ENCODE measurements at places on chromosomes 1 and 21.

DNA sequence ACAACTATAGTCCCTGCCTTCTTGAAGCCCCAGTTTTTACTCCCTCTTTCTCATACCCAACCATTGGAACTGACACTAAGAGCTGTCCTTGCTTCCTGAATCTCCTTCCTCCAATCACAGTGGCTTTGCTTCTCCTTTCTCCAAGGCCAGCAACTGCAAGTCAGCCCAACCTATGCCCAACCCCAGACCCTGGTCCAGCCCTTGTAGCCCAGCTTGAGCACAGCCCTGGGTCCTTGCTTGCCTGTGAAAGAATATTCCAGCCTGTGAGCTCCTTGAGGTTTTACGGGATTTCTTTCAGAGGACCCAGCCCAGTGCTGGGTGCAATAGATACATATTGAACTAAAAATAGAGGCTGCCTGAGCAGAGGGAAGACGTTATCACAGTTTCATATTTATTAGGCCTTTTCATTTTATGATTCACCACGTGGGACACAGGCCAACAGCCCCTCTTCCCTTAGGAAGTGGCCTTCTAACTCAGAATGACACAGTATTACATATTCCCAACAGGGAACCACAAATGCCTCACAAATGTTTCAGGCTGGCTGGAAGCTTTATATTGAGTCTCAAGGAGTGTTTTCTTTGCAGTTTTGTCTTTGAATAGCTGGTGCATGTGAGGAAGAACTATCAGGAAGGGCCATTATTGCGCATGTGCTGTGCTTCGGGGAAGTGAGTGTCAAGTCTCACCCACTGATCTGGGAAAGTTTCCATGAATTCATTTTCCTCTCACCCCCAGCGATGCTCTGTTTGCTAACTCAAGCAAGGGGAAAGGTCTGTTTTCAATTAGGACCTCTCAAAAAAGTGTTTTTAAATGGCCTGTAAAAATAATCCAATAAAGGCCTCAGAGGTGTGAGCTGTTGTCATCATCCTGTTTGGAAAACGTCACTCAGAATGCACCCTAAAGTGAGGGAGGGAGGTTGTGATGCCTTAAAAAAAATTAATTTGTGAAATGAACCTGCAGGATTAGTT is 92.3 kb upstream of the NFIA start:
- DNase-seq = peak; percentile 84

GRCh38 chr1:56710646-56711045 is 65.5 kb downstream of the PRKAA2 start:
- peak; percentile 50 for DNase-seq

DNA sequence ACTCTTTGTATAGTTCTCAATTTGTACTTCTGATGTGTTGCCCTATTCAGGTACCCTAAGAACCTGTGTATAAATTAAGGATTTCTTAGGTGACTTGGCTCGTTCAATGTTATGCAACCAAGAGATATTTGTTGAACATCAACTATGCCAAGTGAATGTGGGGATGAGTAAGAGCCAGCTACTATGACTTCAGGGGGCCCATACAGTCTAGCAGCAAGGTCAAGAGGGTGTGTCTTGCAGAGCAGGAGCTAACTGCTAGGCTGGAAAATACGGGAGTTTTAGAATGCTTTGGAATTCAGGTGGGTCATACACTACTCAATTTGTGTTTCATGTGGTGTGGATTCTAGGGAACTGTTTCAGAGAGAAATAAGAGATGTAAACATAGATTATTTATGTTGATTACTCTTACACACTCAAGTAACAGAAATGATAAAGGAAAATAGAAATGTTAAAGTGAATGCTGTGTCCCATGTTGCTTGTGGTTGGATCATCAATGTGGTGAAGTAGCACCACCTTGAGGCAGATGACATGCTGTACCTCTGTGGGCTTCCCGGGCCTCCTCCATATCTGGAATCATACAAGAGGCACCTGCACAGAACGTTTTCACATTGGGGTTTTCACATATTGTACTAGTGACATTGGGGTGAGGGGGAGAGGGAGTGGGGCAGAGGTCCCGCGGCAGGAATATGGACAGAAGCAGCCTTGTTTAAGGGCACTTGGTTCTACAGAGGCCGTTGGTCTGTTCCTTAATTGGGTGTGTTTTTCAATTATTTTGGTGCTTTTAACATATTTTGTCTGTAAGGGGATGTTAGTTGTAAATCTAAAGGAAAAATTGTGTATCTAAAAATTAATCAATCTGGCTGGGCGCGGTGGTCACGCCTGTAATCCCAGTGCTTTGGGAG is 12.4 kb downstream of the ARPC5 start:
- DNase-seq = peak; percentile 56

- no peak for DNase-seq
Observed at GRCh38 chr1:154433161-154433764, 28.1 kb downstream of the IL6R start.

GRCh38 chr1:54335755-54336108 is 70.5 kb downstream of the SSBP3 start:
- peak; percentile 93 for DNase-seq

- no peak for DNase-seq
Observed at GRCh38 chr1:91653183-91653582, 152.5 kb downstream of the CDC7 start.

DNA sequence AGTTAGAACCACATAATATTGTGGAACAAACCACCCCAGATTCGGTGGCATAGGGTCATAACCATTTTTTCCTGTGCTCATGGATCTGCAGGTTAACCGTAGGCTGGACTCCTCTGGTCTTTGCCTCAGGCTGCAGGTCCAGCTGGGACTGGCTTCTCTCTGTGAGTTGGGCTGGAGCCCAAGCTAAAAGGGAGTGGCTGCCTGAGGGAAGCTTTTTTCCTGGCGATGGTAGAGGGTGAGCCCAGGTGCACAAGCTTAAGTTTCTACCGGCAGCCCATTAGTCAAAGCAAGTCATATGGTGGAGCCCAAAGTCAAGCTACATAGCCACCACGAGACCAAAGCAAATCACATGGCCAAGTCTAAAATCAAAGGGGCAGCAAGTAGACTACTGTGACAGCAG is 13.8 kb downstream of the EPHX4 start:
- DNase-seq = no peak

DNA sequence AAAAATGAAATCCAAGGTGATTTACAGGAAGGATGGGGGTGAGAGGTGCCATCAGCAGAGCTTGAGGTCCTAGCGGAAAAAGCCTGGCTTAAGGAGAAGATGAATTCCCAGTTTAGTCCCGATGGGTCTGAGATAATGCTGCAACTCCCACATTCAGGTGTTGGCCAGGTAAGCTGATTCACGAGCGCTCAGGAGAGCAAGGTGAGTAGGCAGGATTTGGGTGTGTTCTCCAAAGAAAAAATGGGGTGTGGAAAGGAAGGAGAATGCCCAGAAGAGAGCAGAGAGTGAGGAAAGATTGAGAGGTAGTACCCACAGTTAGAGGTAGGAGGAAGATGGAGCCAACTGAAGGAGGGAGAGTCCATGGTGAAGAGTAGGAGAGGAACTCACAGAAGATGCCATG is 12.5 kb downstream of the RIMS3 start:
- no peak for DNase-seq

DNA sequence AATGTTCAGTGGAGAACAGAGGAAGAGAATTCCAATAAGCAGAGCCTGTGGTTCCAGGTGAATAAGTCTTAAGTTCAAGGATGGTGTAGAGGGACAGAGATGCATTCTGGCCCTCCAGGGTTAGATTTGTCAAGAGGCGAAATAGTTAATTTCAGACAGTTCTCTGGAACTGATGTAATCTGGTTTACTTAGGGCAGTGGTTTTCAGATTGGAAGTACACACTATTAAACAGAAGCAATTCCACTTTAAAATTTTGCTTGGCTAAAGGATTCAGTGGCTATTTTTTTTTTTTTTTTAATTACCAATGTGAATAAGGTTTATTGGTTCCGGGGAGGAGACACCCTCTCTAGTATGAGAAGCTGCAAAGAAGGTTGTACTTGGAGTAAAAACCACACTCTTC is 25.3 kb upstream of the MYOCOS start:
- DNase-seq = no peak

DNA sequence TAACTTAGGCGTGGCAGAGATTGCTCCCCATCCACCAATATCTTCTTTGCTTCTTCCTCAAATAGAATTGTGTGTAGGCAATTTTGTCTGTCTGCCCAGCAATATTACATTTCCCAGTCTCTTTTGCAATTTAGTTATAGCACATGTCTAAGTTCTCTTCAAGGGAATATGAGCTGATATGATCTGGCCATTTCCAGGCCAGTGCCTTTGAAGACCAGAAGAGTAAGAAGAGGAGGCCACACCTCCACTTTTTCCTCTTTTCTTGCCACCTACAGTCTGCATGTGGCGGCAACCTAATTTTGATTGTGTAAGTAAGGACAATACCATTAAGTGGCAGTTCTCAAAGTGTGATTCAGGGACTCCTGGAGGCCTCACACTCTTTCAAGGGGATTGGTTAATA is 6.3 kb upstream of the RSBN1 start:
- no peak for DNase-seq

GRCh38 chr1:22704440-22705067 is 6.1 kb upstream of the EPHB2 start:
- DNase-seq = peak; percentile 93

DNA sequence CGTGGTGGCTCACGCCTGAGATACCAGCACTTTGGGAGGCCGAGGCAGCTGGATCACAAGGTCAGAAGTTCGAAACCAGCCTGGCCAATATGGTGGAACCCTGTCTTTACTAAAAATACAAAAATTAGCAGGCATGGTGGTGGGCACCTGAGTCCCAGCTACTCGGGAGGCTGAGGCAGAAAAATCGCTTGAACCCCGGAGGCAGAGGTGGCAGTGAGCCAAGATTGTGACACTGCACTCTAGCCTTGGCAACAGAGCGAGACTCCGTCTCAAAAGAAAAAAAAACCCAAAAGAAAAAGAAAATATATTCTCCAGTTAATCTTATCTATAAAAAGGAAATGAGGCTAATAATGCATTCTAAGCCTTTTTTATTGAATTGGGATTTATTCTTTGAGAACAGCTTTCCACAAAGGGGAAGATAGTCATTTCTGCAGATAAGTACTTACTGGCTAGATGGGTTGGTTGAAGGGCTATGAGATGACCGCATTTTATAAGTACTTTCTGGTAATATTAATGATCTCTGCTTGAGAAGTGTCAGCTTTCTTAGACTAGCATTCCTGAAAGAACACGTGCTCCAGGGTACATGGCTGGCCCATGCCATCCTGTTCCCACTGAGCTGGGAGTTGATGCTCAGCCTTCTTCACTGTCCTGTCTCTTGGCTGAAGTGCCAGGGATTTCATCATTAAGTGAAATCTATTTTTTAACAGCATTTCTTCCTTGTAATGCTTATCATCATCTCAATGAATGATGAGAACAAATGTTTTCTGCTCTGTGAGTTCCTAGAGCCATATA is 57.9 kb downstream of the SASS6 start:
- DNase-seq = no peak

- no peak for DNase-seq
Observed at GRCh38 chr1:101128211-101128727, 102.7 kb upstream of the DPH5 start.

- peak; percentile 70 for DNase-seq
Observed at GRCh38 chr1:7752512-7753417, 18.3 kb upstream of the VAMP3 start.

DNA sequence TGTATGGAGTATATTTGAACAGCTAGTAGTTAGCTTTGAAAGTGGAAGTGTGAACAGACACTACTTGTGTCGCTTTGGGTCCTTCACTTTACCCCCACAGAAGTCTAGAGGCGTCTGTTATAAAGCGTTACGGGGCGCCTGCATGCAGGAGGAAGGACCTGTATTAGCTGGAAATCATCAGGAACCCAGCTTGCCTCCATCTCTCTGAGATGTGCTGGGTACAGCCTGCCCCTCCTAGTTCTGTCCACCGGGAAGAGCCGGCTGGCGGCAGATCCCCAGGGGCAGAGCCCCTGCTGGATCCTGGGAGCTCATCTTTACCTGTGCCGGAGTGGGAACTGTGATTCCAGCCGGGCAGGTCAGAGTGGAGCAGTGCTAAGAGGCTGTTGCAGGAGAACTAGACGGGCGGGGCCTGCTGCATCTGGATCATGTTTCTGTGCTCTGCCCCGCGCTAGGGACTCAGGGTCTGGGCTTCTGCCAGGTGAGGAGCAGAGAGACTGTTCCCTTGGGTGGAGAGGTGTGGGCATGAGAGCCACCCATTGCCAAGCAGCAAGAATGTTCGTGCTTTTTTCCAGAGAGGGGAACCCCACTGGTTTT is 22.3 kb upstream of the SPSB1 start:
- DNase-seq = peak; percentile 30

GRCh38 chr1:86887479-86888162 is 26.3 kb downstream of the SELENOF start:
- DNase-seq = no peak

DNA sequence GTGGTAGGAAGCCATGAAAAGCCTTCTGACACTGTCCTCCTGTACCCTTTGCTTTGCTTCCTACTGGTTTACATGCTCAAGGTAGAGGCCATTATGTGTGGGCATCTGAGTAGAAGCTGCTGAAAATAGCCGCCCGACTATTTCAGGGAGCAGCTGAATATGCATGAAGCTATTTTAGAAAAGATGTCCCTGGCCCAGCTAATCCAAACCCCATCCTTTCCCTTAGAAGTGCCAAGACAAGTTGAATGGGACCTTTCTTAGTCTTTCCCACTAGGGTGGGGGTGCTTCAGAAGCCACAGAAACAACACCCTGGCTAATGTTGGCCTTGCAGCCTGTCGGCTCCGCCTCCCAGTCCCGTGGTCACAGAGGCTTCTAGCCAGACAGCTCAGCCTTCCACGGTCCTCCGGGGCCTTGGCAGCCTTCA is 205.1 kb upstream of the EDN2 start:
- no peak for DNase-seq

- peak; percentile 55 for DNase-seq
Observed at GRCh38 chr1:183279835-183280234, 93.8 kb downstream of the LAMC2 start.

GRCh38 chr1:182649041-182649440 is 35.3 kb downstream of the RGS8 start:
- DNase-seq = no peak

DNA sequence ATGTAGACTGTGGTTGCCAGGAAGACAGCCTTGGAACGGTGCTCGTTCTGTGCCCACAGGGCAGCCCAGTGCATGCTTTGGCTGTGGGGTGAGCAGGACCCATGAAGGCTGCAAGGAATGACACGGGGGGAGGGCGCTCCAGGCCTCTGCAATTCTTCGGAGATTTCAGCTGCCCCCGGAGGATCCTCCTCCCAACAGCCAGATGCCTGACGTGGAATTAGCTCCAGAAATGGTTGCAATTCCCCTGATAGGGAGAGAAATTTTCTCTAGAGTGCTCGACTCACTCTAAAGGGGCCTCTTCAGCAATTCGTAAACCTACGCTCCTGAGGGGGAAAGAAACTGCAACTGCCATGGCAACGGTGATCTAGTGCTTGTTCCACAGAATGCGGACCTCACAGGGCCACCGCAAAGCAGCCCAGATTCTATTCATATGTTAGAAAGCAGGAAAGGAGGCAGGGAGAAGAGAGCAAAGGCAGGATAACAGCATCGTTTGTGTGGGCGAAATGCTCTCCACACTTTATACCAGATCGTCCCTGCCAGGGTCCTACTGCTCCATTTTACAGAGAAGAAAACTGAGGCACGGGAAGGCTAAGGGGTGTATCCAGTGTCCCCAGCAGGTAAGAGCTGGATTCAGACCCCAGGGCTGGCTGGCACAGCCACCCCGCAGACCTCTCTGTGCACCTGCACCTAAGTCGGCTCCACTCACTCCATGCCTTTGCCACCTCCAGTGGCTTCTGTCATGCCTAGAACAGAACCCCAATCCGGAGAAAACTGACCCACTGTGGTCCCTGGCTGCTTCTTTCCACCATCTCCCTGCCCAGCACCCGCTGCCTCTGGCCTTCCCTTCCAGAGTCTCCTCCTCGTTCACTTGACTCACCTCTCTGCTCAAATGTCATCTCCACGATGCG is 11.9 kb upstream of the PDE9A start:
- no peak for DNase-seq
